ENCODE measurements at places on chromosomes 1 and 21.

DNA sequence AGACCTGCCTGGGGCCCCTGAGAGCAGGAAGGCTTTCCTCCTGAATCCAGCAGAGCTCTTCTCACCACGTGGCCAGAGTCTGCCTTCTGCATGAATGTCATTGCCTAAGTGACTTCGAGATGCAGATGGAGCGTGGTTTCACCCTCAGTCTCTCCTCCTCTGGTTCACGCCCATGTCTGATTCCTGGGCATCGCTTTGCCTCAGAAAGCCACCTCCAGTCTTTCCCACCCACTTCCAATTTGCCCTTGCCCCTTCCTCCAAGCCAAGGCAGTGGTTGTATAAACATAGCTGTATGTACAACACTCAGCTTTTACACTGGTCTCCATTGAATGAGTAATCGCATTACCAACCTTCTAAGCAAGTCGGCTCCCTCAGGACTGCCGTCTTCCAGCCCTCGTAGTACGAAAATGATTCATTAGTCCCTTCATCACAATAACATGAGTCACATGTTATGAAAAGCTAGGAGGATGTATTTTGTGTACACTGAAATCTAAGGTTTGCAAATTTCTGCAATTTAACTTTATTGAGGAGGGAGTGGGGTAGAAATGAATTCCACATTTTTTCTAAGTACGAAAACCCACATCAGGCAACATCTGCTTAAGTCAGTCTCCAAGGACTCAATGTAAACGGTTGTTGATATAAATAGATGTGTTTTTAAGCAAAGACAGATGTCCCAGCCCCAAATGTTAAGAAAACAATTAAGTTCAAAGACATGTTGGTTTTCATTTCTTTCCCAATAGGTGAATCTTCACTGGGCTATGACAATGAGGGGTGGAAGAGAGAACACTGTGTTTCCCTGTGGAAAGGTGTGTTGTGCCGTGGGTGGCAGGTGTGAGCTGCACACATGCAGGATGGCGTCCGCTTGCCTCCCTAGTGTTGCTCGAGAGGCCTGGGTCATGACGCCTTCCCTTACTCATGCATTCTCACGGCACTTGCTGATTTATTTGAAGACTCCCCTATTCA lies 32.3 kb upstream of the ETS2 start:
- DNase-seq = no peak

GRCh38 chr1:67957066-67957465 lies 93.4 kb downstream of the DIRAS3 start:
- DNase-seq = no peak

- DNase-seq = no peak
Measured at GRCh38 chr1:209490013-209490412, 93.5 kb upstream of the CAMK1G start.

DNA sequence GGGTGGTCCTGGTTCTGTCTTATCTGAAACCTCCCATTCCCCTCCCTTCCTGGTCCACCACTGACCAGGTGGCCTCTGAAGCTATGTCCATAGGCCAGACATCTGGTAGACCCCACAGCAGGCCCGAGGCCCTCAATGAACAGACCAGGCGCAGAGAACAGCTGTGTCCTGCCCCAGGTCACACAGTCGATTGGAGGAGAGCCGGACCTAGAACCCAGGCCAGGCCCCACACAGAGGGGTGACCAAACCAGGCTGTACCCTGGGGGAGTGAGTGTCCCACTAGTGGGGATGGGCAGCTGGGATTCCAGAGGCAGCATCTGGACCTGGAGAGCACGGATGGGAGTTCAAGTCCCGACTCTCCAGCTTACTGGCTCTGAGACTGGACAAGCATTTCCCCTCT lies 29.2 kb downstream of the RNU1-1 start:
- no peak for DNase-seq

GRCh38 chr1:179353546-179353945 lies 12.2 kb upstream of the AXDND1 start:
- no peak for DNase-seq

DNA sequence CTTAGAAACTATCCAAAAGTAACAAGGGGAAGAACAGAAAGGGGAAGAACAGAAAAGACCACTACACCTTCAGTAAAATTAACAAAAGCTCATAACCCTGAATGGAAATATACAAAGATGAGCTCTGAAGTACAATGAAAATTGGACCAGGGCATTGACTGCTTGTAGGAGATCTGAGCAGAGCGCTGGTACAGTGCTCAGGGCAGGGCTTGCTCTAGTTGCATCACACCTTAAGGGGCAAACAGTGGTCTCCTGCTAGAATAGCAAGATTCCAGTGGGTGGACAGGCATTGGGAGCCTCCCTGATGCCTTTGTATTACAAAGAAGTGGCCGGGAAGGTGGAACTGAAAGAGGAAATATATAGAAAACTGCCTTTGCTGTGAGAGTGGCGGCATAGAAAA lies 111.9 kb upstream of the RGS1 start:
- no peak for DNase-seq

- DNase-seq = no peak
Measured at GRCh38 chr1:26910343-26911160, 3.2 kb downstream of the NR0B2 start.

DNA sequence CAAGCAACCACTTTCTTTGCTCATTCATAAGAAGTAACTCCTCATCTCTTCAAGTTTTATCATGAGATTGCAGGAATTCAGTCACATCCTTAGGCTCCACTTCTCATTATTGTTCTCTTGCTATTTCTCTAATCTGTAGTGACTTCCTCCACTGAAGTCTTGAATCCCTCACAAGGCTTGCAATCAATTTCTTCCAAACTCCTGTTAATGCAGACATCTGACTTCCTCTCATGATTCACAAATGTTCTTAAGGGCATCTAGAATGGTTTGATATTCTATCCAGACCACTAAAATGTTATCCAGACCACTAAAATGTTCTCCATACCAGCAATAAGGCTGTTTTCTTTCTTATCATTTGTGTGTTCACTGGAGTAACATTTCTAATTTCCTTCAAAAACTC lies 528.1 kb downstream of the DPYD start:
- DNase-seq = no peak

DNA sequence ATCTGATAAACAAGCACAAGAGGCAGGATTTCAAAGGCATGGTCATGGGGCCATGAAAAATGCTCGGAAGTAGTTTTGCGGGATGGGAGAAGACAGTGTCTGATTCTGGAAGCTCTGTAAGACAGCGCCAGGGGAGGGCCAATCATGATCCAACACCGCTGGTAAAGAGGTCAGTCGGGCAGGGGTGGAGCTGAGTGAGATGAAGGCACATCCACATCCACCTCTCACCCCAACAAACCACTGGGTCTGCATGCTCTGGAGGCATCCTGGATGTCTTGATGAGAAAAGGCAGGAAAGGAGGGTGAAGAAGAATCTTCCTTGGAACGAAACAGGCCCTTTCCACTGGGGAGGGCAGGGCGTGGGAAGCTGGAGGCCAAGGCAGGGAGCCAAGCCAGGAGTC lies 288.3 kb downstream of the PCP4 start:
- no peak for DNase-seq

DNA sequence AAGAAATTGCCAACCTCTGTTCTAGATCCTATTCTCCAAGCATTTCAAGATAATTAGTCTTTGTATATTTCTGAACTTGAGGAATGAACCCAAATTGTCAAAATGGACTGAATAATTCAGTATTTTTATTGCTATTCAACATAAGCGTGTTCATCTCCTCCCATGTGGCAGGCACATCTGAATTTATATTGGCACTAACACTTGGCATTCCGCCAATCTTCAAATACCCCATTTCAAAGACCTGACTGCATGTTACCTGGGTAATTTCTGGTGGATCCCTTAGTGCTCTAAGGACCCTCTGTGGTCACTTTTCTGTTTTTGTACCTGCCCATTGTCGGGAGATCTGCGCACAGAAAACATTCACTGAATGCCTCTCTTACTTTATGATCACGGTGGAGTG lies 66.6 kb downstream of the BACE2 start:
- no peak for DNase-seq

DNA sequence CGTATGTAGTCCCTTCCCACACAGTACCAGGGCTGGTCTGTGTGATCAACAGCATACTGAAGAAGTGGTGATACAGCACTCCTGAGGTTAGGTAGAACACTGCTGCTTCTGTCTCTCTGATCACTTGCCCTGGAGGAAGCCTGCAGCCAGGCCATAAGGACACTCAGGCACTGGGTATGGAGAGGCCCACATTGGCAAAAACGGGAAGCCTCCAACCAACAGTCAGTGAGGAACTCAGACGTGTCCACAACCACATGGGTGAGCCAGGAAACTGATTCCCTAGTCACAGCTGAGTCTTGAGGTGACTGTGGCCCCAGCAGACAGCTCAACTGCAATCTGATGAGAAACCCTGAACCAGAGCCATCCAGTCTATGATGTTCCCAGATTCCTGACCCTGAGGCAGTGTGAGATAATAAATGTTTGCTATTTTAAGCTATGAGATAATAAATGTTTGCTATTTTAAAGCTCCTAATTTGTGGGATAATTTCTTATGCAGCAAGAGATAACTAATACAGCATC lies 62.5 kb downstream of the COQ8A start:
- no peak for DNase-seq

DNA sequence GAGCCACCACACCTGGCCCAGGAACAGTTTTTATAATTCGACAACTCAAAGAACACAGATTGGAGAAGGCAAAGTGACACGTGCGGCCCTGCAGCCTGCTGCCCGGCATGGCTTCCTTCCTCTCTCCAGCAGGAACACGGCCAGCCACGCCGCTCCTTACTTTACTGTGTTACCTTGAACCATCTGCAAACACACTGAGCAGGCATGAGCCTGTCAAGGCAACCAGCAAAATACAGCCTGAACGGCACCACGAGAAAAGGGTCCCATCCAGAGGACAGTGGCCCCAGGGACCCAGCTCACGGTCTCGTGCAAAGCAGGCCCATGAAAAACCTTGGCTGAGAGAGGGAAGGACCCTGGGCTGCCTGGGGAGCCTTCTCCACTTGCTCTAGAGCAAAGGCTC lies 38.8 kb downstream of the NPHP4 start:
- DNase-seq = no peak

DNA sequence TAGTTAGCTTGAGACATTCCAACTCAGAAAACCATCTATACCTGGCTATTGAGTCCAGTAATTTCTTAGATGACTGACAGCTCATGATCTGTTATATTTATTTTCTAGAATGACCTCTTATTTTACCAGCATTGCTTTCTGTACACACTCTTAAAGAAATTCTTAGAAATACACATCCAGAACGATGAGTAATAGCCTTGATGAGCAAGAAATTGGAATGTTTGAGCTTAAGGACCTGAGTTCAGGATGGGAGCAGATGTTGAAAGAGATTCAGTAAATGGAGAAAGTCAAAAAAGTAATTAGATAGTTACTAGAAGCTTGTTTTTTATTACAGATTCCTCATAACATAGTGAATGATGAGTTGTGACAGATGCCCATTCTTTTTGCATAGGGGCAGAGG lies 11.7 kb downstream of the PYHIN1 start:
- DNase-seq = no peak

Measured in activated T-cell treated with anti-CD3 and anti-CD28 coated beads for 4 hours (primary cell).